Fibroblast of pulmonary artery (primary cell): ENCODE measurements at places on chromosomes 2 and 18.

DNA sequence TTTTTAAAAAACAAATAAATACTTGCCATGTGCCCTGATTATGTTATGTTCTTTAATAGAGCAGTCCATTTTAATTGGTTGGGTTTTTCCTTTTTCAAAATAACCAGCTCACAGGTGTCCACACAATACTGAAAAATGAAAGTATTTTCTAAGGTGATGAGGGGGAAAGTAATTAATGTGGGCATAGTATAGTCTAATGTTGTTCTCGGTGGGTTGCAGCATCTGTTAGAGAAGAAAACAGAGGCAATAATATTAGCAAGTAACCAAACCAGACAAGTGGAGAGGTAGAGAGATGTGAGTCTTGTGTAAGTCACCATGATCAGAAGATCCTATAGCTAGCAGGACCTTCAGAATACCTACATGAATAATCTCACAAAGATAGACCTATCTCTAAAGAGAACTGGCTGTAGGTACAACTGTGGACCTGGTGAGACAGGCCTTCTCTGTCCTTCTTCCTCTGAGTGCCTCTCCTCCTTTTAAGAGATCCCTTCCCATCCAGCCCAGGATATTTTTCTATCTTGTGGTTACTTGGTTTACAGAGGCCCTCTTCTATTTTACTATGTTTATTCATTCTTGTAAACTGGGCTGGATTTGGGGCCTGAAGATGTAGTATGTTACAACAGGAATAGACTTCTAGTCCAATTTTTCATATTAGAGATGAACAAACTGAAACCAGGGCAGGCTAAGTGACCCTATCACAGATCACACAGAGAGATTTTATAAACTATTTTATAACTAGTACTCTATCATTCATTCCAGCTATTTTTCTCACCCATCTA lies 67.1 kb upstream of the MSTN start:
- no peak for DNase-seq

GRCh38 chr2:27707462-27708256 lies 44.0 kb downstream of the SLC4A1AP start:
- no peak for DNase-seq

DNA sequence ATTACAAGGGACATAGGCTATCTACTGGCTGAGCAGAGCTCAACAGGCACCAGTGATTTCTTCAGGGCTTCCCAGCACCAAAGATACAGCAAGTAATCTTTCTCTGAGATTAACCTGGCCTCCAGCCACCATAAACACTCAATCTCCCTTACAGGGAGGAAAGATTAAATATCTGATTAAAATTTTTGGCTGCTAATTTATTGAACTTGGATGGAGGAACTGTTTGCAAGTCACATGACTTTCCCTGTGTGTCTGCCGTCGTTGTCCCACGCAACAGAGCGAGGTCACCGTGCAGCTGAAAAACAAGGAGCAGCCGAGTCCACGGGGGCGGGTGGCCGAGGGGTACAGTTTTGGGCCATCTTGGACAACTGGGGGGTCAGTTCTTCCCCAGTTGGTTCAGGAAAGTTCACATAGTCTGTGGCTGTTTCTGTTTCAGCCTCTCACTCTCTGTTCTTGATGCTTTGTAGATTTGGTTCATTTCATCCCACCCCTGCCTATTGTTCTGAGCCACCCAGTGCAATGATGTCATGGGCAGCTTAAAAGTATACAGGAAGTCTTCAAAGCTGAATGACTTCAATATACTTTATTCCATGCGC lies 186.8 kb upstream of the CTAGE1 start:
- peak; percentile 91 for DNase-seq

GRCh38 chr2:239222312-239222660 lies 178.5 kb downstream of the HDAC4 start:
- DNase-seq, result peak; percentile 78

GRCh38 chr18:39624961-39625360 lies 2059.4 kb upstream of the CELF4 start:
- peak; percentile 69 for DNase-seq

DNA sequence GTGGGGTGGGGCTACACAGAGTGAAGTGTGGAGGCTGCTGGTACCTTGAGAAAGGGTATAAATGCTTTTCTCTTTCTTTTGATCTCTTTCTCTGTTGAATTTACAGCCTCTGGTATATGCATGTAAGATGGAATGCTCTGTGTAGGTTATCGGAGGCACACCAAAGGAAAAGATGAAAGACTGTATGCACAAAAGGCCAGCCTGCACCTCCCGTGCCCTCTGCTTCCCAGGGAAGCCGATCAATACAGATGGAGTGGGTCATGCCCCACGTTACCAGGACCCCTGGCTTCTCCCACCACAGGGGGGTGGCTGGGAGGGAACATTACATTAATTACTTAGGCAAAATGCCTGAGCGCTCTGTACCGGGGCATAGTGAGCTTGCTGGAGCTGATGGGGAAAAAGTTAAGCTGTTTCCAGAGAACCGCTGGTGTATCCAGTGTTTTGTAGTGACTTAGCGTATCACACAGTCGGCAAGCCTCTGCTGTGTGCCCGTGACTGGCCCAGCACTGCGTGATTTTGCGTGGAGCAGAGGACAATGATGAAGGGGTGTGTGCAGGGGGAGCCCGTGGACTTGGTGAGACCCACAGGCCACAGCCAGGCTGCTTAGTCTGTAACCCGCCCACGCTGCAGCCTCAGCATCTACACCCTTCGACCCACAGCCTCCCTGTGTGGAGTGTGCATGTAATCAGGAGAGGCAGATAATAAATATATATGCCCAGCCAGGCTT lies 8.0 kb downstream of the ALLC start:
- DNase-seq, result no peak

GRCh38 chr2:104919127-104919526 lies 65.2 kb downstream of the POU3F3 start:
- no peak for DNase-seq

DNA sequence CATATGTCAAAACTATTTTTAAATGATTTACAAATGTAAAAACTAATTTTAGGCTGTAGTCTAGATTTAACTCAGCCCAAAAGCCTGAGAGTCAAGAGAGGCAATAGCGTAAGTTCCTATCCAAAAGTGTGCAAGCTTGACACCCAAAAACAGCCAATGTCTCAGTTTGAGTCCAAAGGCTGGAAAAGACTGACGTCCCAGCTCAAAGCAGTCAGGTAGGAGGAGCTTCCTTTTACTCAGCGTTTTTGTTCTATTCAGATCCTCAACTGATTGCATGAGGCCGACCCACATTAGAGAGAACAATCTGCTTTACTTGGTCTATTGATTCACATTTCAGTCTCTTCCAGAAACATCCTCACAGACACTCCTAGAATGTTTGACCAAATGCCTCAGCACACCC lies 51.8 kb downstream of the MYL12B start:
- no peak for DNase-seq

GRCh38 chr2:120821446-120822160 lies 85.9 kb downstream of the GLI2 start:
- DNase-seq, result no peak

DNA sequence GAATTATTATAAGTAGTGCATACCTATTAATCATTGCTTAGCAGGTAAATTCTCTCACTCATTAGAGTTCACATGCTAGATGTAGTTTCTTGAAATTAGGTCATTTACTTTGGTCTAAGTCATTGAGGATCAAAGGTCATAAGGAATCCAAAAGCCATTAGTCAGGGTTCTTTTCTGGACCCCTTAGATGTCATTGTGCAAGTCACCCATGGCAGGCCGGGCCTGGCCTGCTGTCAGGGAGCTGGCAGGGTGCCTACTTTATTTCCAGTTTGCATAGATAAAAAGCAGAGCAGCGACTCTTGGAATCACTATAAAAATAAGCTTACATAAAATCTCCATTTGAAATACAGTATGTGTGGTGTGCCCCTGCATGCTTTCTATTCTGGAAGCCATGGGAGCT lies 91.3 kb downstream of the MEIS1 start:
- DNase-seq, result peak; percentile 48

- peak; percentile 37 for DNase-seq
Observed at GRCh38 chr18:3814816-3815215, 364.8 kb downstream of the TGIF1 start.
